Thymus (tissue), 14 donors: ENCODE measurements at places on chromosomes 11 and 22. TPM values are rescaled to one million over a fixed set of nuclear protein-coding genes. Genes with fewer than 3 reads are reported as not detected.
A peak's percentile ranks its signal among the peaks of the same experiment; 100 is the strongest.

SHANK3 gene
- total RNA-seq: 0.61 TPM

FOLR2 gene
- 27.8 TPM for total RNA-seq

NEFH gene
- 0.99 TPM for total RNA-seq

DNA sequence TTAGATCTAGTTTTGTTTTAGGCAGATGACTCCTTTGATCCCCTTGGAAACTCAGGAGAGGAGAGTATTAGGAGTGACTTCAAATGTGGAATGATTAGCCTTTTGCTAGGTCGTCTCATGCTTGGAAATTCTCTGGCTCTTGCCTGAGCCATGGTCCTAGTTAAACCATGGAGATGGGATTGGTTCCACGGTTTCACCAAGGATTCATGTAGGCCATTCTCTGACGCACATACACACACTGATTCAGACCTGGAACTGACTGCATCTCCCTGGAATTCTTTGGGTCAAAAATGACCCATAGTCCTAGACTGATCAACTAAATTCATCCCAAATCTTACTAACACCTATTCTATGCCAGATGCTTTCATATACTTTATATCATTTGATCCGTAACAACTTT lies 56.5 kb downstream of the POLD3 start:
- DNase-seq: no peak

GRCh38 chr11:7514099-7514591 lies 346 bp downstream of the PPFIBP2 start:
- no peak for DNase-seq

DNA sequence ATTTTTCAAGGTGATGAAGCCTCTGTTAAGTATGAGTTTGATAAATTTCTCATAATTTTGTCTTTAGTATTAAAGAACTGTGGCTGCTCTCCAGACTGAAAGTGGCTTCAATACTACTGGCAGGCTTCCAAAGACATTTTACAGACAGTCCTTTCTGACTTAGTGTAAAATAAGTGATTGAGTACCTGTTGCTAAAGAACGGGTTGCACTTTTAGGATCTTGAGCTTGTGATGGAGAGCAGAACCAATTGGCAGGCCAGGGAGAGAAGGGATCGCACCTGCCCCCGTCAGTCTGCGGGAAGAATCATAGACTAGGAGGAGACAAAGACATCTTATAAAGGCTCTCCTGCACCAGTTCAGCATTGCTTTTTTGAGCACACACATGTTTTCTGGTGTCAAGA lies 4.4 kb downstream of the NCAM1 start:
- no peak for DNase-seq

DNA sequence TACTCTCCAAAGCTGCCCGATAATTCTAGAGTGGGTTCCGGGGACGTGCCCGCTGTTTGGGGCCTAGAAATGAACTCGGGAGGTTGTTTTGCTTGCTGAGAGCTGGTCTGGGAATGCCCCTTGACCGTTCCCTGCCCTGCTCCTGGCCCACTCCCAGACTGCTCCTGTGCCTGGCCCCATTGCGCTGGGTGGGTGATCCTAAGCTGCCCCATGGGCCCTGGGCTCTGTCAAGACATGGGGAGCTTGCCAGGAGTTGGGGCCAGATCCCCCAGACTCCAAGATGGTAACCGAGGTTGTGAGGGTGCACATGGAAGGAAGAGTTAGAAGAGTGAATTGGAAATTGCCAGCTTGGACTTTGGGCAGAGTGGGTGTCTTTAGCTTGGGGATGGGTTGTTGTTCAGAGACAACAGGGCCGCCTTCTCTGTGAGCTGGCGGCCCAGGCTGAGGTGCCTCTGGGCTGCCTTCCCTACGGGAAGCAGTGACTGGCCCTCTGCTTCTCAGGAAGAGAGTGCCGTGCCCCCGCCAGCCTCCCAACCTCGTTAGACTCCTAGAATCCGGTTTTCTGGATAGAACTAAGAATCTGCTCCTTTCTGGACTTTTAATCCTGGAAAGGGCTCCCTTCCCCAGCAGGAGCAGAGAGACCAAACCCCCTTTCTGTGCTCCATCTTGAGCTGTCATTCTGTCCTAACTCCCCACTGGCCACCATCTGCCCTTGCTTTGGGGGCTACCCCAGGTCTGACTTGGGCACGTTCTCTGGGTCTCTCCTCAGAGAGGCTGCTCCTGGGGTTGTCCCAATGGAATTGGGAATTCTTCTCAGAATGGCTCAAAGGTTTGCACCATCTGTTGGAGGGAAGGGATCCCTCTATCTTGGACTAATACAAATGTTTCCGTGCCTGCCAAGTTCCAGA lies 1.8 kb downstream of the ST3GAL4 start:
- DNase-seq: no peak

GRCh38 chr11:35040221-35040942 lies 98.6 kb upstream of the CD44 start:
- DNase-seq: peak; percentile 33

- DNase-seq: no peak
Observed at GRCh38 chr11:120139316-120140069, 1.6 kb upstream of the TRIM29 start.

DNA sequence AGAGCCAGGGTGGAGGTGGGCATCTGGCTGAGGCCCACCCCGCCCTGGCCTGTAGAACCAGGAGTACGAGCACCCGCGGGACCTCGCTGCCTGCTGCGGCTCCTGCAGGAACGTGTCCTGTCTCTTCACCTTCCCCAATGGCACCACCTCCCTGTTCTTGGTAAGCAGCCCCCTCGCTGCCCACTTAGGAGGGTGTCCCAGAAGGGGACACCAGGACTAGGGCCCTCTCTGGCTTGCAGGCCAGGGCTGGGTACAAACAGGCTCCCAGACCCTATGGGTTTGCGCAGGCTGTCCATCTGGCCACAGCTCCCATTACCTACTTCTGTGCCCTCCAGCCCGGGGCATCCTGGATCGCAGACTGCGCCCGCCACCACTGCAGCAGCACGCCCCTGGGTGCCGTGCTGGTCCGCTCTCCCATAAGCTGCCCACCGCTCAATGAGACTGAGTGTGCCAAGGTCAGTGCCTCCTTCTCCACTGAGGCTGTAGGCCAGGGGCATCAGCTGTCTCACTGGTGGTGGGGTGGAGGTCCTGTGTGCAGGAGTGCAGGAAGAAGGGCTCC lies 77.5 kb upstream of the MYOD1 start:
- no peak for DNase-seq

- no peak for DNase-seq
Observed at GRCh38 chr11:127998421-127998820, 588.9 kb downstream of the ETS1 start.
